ENCODE measurements at places on chromosomes 1 and 21.

DNA sequence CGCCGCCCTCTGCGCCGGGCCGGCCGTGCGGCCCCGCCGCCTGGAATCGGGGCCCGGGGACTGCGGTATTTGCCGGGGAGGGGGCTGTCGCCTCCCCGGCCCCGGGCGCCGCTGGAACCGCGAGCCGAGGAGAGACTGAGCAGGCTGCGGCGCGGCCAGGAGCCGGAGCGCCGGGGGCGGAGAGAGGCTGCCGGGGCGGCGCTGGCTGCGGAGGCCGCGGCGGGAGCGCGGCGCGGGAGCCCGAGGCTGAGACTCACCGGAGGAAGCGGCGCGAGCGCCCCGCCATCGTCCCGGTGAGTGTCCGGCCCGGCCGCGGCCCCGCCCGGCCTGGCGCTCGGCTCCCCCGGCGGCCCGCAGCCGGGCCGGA, 746 bp downstream of the DYRK1A start:
- no peak for DNase-seq

DNA sequence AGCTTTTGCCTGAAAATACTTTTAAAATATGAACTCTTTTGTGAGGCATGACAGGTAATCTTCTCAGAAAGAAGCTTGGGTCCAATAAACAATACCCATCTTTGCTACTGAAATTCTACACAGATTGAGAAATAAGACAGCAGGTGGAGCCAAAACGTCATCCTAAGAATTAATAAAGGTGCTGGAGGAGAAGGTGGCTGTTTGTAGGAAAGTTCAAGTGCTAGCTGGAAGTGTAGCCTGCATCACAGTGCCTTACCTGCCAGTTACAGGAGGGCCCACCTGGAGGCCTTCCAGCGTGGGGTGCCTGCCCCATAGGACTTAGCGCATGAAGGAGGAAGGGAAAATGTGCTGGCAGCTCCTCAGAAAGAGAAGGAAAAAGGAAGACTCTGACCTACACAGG, 93.7 kb downstream of the TTC3 start:
- no peak for DNase-seq

DNA sequence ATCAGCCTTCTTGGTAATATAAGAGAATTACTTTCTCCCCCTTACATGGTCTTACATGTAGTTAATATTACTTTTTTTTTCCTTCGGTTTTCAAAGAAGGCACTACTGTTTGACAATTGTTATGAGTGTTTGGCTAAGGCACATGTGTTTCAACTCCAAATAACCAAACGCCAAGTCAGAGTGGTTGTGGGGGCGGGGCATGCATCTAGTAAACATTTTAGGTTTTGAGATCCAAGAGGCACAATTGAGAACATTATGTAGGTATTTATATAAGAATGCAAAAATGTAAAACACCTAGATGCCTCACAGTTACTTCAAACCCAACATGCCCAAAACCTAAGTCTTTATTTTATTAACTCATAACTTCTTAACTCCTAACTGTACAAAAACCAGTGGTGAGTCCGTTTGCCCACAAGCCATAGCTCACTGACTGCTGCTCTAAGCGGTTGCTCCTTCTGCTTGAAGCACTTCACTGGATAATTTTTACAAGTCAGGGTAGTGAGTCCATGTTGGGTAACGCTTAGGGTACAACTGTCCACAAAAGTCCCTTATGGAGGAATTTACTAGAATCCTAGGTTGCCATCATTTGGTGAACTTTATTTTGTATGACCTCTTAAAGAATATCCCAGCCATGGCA, 189.9 kb downstream of the HUNK start:
- no peak for DNase-seq

DNA sequence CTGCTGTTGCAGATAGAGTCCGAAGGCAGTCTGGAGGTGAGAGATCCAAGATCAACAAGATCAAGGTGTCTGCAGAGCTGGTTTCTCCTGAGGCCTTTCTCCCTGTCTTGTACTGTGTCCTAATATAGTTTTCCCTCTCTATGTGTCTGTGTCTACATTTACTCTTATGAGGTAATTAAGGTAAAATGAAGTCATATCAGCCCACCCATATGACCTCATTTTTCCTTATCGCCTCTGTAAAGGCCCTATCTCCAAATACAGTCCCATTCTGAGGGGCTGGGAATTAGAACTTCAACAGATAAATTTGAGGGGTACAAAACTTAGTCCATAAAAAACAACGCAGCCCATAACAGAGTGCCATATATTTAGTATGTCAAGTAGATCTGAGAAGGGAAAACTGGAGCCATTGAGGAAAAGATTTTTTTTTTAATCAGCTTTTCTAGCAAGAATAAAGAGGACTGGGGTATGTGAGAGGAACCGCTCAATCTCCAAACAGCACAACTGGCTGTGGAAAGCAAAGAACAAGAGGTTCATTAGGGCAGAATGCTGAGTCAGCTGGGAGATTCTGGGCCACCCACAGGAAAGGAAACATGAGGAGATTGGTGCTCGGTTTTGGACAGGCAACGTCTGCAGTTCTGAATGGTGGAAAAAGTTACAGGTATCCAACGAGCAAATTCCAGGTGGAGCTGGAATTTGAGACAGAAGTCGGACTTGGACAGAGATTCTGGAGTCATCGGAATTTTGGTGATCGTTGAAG, 65.7 kb downstream of the MAP3K21 start:
- DNase-seq: peak; percentile 9

DNA sequence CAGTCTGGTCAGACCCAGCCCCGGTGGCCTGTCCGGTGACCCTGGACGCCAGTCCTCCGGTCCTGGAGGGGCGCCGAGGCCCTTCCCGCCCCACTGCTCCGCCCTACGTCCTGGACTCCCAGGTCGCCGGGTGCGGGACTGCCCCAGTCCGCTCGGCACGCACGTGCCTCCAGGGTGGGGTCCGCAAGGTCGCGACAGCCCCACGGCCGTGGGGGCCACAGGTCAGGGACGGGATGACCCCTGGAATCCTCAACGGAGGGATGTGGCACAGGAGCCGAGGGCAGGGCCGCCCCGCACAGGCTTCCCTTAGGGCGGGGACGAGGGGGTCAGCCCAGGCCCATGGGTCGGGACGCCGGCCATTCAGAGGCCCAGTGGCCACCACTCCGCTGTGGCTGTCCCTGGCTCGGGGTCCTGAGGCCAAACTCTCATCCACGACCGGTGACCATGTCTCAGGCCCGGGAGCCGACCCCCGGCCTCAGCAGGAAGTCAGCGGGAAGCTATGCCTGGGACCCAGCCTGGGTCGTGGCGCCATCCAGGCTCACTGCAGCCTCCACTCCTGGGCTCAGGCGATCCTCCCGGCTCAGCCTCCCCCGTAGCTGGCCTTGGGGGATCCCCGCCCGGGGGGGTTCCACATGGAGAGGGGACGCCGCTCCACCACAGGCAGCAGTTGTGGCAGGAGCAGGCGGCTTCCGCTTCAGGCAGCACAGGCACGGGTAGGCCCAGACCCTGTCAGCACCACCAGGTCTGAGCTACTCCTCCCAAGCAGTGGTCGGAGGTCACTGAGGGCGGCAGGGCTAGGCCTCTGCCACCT, 599 bp upstream of the TMEM240 start:
- no peak for DNase-seq

DNA sequence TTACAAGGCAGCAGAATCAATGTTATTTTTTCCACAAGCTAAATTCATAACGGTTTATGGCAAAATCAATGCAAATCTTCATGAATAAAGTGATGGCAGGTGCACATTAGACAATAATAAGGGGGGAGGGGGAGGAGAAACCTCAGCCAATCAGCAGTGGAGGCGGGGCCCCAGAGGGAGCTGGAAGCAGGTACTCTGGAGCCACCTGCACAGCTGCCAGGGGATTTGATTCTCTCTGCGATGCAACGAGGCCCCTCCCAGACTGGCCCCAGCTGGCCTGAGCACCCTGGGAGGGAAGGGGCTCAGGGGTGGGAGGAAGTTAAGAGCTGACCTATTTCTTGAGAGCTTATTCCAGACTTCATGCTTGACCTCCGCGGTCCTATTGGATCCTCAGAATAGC, 127.8 kb upstream of the IGSF21 start:
- DNase-seq: no peak

DNA sequence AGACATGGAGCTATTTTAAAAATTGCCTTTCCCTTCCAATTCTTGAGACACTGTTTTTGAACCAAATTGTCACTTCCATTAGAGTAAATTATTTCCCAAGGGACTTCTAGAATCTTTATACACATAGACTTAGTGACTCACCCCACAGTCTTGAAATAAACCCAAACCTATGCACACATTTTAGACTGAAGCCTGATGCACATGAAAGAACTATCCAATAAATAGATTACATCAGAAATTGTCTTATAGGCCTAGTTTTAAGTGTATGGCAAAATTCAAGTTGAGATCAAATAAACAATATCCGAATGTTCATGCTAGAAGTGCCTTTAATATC, 32.2 kb upstream of the ZNF326 start:
- no peak for DNase-seq

GRCh38 chr1:64490213-64490818, 20.4 kb downstream of the CACHD1 start:
- DNase-seq: no peak

GRCh38 chr1:4792565-4792964, 138.2 kb downstream of the AJAP1 start:
- DNase-seq: no peak

DNA sequence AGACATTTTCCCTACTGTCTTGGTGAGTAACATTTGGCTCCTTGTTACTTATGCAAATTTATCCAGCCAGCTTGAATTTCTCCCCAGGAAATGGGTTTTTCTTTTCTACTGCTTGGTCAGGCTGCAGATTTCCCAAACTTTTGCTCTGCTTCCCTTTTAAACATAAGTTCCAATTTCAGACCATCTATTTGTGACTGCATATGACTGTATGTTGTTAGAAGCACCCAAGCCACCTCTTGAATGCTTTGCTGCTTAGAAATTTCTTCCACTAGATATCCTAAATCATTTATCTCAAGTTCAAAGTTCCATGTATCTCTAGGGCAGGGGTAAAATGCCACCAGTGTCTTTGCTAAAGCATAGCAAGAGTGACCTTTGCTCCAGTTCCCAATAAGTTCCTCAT, 32.3 kb upstream of the CITED4 start:
- no peak for DNase-seq

DNA sequence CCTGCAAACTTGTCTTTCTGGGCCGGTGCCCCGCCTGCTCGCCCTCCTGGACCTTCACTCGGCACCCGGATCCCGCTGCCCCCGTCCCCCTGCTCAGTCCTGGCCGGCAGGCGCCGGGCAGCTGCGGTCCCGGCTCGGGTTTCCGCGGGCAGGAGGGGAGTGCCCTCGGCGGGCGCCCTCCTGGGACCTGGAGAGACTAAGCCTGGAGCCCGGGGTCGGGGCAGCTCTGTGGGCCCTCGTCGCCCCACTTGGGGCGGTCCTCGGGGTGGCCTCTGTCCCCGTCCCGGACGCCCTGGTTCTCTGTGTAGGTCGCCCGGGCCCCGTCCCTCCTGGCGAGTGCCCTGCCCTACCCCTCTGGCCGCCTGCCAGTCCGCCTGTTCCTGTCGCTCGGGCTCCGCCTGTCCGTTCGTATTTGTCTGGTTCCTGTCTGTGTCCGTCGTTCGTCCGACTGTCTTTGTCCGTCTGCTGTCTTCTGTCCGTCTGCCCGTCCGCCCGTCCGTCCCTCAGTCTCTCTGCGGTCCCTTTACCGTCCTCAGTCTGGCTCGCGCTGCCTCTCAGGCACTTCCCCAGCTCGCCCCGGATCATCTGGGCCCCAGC, 490 bp downstream of the SERINC2 start:
- DNase-seq: peak; percentile 23

DNA sequence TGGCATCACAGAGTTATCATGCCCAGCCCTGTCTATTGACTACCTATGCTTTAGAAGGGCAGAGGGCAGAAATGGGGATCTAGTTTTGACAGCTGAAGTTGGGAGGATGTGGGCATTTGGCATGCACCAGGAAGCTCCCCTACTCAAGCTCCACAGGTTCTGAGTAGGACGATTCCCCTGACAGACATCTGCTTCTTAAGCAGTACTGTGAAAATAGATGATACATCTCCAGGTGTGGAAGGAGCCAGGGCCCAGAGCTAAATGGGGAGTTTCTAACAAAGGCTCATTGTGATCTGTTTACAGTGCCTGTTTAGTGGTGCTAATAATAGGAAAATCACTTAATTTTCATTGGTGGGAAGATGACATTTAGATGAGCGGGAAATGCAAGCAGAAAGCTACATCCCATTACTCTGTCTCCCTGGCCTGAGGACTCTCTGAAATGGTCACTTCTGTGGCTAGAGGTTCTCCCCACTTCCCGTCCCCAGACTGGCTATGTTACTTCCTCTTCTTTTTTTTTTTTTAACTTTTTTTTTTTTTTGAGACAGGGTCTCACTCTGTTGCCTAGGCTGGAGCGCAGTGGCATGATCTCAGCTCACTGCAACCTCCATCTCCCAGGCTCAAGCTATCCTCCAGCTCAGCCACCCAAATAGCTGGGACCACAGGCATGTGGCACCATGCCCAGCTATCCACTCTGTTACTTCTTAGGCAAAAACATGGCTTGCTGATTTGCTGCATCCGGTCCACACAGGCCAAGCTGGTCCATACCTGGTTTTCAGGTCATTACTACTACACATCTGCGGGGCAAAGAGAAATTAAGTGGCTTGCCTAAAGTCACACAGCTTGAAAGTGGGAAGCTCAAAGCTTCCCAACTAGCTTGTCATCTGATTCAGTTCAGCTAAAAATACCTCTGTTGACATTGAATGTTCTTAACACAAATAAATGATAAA, 23.2 kb upstream of the CNIH3 start:
- DNase-seq: peak; percentile 90

DNA sequence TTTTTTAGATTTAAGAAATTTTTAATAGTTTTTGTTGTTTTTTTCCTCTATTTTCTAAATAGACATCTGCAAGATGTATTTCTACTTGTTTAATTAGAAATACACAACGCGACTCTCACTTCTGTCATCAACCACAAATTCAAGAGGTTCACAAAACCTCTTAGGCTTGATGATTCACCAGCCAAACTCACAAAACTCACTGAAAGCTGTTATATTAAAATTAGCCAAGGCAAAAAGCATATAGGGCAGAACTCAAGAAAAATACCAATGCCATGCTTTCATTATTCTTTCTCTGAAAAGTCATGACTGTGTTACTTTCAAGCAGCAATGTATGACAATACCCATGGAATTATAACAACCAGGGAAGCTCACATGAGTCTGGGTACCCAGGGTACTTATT, 487.0 kb upstream of the RGS18 start:
- no peak for DNase-seq

DNA sequence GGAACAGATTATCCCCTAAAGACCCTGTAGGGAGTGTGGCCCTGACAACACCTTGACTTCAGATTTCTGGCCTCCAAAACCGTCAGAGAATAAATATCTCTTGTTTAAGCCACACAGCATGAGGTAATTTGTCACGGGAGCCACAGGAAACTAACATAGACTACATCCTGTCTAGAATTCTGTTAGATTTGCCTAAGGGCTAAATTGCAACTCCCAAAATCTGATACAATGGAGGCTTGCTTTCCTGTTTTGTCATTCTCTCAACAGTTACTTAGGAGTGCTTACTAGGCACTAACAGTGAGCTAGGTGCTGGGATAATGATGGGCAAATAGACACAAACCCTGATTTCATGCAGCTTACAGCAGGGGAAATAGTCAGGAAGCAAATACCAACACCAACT, 141.6 kb downstream of the MIS18A start:
- no peak for DNase-seq

- DNase-seq: no peak
Observed at GRCh38 chr1:230626232-230626631, 16.0 kb upstream of the COG2 start.

Measured in choroid plexus epithelial cell (primary cell).